Stimulated activated CD8-positive, alpha-beta memory T cell treated with anti-CD3 and anti-CD28 coated beads, Interleukin-7, amount 100 ng/mL, for 4 hours (primary cell): ENCODE measurements at places on chromosomes 6 and 20.

GRCh38 chr20:7155282-7155681 lies 387.8 kb downstream of the BMP2 start:
- DNase-seq, result no peak

- DNase-seq, result no peak
These were observed 93.6 kb downstream of the TMEM242 start for GRCh38 chr6:157229713-157230112.

DNA sequence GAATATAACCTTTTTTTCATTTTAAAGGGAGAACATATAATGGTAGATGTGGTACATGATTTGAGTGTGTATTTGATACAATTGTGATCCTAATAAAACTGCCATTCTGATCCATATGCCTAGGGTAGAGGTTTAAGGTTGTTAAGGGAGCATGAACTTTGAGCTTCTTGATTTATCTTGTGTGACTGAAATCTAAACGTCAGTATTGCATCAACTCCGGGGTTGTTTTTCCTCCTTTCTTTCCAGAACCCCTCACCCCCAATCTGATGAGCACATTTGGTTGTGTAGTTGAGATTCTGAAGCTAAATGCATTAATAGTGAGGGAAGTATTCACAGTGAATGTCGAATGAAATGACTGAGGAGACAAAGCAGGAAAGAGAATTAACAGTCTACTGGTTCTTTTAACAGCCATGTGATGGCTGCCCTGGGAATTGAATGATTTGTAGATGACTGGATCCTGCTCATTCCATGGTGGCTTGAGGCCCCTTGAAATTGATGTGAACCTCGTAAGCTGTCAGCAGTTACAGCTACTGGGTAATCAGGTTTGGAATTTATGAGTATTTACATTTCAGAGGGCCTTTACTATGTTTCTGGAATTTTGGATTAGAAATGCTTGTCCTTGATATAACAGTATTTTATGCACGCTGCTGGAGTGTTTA lies 44.8 kb downstream of the FARS2 start:
- DNase-seq, result no peak

- no peak for DNase-seq
These were observed 63.2 kb downstream of the TRIM27 start for GRCh38 chr6:28860581-28860980.

DNA sequence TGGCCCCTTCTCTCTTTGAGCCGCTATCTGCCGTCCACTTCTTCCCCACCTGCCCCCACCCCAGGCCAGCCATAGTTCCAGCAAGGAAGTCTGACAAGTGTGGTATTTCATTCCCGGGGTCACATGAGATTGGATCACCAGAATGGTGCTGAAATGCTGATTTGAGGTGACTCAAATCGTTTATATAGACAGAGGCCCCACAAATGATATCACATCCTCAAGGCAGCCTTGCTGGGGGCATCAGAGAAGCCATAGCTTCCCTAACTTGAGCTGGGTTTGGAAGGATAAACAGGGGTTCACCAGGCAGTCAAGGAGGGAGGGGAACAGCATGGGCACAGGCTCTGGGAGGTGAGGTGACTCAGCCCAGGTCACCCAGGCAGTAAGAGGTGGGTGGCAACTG lies 9.9 kb downstream of the SDCBP2 start:
- no peak for DNase-seq

DNA sequence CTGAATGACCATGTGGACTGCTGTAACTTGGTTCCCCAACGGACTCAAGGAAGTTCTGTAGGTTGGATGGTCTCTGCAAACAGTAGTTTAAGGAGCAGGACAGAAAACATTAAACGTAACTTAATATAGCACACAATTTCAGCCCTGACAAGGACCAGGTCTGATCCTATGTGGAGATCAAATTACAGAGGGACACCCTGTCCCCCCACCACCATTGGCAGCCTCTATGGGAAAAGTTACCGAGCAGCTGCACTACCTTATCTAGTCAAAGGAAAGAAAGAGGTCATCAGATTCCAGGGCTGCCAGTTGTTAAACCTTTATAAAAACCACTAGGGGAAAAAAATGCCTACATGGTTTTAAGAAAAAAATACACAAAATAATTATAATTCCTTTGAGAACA lies 191.5 kb upstream of the RSPO3 start:
- no peak for DNase-seq

DNA sequence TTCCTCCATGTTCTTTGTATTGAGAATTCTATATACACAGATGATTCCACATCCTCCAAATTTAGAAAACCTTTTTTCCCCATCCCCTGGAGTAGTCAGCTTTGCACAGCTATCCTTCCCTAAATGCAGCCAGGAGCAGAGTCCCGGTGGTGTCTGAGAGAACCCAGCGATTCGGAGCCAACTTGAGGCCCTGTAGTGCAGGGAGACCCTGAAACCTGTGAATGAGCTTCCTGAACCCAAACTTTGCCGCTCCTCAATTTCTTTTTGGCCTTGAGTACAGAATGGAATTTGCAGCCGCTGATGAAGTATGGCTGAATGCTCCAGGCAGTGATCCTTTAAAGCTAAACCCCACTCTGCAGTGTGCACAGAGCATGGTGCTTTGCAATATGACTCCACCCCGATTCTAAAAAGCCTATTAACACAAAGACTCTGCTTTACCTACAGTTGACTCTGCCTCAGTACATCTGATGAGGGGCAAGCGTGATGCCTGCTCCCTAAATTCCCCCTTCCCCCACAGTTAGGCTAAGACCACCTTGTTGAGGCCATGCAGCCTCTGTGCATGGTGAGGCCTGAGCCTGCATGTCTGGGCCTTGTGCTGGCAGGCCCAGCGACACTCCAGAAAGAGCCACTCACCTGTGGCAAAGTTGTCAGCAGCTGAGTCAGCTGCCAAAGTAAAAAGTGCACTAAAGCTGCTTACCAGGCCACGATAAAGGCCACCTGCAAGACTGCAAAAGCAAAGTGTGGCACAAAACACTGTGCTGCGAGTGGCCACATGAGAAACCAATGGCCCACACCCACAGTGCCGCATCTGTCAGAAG lies 82.1 kb downstream of the PLEKHG1 start:
- no peak for DNase-seq

GRCh38 chr6:134340179-134340975 lies 22.5 kb upstream of the SGK1 start:
- no peak for DNase-seq

GRCh38 chr6:11021003-11021402 lies 23.1 kb downstream of the ELOVL2 start:
- no peak for DNase-seq

DNA sequence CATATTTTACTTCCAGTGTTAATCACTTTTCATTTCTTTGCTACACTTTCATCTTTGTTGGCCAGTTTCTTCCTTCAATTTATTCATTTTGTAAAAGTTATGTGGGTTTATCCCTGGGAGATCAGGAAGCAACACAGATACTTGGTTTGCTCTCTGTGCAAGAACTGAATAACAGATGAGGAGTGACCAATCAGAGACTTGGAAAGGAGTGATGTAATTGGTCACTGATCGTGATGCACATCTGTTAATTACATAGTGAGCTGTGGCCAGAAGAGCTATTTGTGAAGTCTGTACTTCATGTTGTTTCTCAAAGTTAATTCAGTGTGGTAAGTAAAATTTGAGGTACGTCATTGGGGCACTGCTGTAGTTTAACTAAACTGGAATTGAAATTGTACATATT lies 21.3 kb downstream of the ANKRD6 start:
- DNase-seq, result no peak

DNA sequence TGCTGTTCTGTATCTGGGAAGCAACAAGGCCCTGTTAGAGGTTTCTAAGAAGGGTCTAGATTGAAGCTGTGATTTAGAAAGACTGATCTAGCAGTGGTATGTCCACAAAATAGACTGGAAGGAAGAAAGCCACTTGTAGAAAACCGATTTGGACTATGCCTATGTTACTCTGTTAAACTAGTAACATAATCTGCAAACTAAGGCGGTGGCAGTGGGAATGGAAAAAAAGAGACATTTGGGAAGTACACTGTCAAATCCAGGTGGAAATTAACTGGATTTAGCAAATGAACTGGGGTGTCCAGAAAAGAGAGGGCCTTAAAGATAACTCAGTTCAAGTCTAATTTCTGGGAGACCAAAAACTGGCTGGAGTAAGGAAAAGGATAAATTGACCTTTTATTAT lies 11.6 kb downstream of the ILRUN start:
- no peak for DNase-seq

- DNase-seq, result no peak
These were observed 12.9 kb downstream of the VEGFA start for GRCh38 chr6:43782764-43783513.

DNA sequence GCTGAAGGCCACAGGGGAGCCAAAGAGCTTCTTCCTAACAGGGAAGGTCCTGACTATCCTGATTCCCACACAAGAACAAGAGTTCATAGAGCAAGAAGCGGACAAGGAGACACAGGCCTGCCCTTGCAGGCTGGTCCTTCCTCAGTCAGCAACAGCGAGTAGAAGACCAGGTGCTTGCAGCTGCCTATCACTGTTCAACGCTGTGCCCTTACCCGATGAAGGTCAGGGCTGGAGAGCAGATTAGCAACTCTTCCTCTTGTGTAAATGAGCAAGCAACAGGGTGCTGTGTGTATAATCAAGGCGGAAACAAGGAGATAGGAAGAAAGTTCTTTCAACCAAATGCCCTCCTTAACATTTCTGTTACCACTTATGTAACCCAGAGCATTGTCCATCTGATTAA lies 115.3 kb upstream of the SPACA1 start:
- no peak for DNase-seq

GRCh38 chr20:44776980-44777379 lies 31.3 kb downstream of the KCNK15 start:
- no peak for DNase-seq

GRCh38 chr6:47403801-47404200 lies 73.8 kb upstream of the CD2AP start:
- no peak for DNase-seq

DNA sequence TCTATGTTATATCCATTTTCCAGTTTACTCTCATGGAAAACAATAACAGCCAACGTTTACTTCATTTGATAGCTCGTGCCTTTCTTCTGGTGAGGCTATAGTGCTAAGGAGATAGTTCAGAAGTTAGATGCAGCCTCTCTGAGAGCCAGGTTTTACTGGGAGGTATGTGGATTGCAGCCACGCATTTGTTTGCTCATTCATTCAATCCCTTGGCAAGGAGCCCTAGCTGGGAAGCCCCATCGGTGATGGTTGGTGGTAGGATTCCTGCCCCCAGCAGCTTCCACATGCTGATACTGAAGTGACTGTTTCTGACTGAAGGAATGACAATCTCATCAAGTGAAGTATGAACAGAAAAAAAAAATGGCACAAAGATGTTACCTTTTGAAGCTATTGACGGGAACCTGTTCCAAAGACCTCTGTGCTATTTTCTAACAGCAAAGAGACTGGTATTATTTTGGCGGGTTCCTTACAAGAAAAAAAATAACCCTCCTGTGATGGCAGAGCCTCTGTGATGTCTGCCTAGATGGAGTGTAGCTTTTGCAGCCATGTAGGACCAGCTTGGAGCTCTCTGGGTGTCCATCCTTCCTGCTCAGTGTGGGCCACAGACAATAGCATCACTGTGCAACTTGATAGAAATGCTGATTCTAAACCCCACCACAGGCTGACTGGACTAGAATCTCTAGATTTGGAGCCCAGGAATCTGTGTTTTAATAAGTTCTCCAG lies 30.6 kb downstream of the SNAP25 start:
- DNase-seq, result no peak

GRCh38 chr20:4171538-4172116 lies 156.3 kb upstream of the RNF24 start:
- DNase-seq, result no peak

GRCh38 chr6:139600343-139600742 lies 225.9 kb upstream of the CITED2 start:
- DNase-seq, result no peak

DNA sequence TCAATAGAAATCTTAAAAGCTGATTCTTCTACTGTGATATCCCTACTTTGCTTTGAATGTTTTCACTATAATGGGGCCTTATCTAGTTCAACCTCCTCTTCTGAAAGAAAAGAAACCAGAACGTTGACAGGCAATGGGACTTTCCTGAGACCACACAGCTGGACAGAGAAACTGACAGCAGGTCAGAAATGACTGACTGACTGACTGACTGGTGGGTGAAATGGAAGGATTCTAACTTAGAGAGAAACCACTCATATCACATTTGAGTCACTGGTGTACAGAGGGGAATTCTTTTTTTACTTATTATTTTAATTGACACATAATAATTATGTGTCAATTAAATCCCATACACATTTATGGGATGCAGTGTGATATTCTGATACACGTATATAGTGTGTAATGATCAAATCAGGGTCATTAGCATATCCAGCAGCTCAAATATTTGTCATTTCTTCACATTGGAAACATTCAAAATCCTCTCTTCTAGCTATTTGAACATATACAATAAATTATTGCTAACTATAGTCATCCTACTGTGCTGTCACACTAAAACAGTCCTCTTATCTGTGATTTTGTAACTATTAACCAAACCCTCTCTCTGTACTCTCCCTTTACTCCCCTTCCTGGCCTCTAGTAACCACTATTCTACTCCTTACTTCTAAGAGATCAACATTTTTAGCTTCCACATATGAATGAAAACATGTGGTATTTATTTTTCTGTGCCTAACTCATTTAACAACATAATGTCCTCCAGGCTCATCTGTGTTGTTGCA lies 64.8 kb upstream of the NRSN1 start:
- no peak for DNase-seq

GRCh38 chr6:21348504-21349195 lies 244.9 kb upstream of the SOX4 start:
- no peak for DNase-seq

DNA sequence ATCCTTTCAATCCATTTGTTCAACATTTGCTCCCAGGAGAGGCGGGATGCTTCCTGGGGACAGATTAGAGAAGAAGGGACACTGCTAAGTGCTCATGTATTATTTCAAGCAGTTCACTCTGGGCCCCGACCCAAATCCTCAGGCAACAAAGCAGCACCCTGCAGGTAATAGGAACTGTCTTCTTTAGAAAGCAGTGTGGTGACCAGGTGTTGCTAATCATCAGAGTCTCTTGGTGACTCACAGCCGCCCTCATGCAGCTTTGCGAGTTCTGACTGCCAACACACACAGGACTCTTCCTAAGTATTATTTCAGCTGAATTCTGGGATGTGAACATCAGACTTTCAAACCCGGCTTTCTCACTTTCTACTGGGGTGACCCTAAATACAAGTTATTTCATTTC lies 356.4 kb downstream of the PRKN start:
- no peak for DNase-seq

- no peak for DNase-seq
These were observed 17.7 kb downstream of the OSBPL2 start for GRCh38 chr20:62255976-62256375.

DNA sequence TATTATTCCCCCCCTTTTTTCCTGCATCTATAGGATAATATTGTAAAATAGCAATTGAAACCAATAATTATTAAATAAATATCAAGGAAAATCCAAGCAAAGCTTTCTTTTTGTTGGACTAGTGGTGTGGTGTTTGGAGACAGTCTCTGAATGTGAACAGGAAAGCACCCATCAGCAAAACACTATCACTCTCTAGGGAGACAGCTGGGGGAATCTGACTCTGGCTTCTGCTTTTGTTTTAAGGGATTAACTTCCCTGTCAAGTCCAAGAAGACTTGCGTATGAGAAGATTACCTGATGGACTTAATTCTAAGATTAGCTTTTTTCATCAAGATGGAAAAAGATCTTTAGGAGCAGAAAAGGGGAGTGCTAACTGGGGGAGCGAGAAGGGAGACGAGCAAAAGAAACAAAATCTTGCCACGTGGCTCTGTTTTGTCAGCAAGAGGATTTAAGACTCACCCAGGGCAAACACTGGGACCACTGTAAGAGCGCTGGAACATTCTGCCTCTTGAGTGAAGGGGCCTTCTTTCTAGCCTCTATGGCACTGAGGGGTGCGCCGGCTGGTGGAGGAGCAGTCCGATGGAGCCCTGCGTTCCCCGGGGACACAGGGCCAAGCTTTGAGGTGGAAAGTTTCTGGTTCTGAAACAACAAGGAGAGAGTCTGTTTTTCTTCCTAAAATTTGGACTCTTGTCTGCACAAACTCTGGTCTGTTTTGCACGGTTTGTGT lies 570 bp downstream of the TULP4 start:
- no peak for DNase-seq
